ENCODE measurements at places on chromosomes 3 and 15.

DNA sequence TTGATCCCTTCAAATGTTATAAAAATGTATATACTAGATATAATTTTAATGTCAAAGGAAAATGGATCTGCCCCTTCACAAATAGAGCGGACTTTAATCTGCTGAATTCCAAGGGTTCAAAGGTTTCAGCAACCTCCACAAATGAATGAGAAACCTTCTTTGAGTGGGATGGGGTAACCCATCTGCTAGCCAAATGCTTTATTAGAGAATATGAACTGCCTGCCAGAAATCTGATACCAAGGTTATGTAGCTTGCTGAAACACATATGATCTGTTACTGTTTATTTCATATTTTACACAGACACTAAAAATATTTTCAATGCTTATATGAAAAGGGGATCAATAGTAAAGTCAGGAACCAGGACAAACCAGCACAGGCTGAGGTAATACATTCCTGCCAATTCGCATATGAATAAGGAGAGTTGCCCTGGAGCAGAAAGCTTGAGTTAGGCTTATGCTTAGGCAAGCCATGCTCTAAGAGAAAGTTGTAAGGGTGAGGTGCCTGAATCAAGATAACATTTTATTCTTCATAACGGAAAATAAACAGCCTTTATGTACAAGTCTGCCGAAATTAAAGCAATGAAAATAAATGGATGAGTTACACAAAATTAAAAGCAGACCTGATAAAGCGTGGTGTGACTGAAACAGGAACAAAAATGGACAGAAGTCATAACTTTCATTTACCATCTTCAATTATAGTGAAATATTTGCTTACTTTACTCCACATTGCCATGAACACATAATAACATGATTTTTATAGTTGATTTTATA lies 26.5 kb downstream of the PLOD2 start:
- DNase-seq, result no peak

GRCh38 chr15:85723960-85724945 lies 70.5 kb downstream of the KLHL25 start:
- DNase-seq, result no peak

- DNase-seq, result no peak
These were observed 381.5 kb upstream of the DPPA4 start for GRCh38 chr3:109718850-109719249.

GRCh38 chr15:29438703-29439055 lies 169.1 kb upstream of the NSMCE3 start:
- DNase-seq, result no peak

- no peak for DNase-seq
These were observed 65.9 kb upstream of the KLF13 start for GRCh38 chr15:31260646-31261265.

DNA sequence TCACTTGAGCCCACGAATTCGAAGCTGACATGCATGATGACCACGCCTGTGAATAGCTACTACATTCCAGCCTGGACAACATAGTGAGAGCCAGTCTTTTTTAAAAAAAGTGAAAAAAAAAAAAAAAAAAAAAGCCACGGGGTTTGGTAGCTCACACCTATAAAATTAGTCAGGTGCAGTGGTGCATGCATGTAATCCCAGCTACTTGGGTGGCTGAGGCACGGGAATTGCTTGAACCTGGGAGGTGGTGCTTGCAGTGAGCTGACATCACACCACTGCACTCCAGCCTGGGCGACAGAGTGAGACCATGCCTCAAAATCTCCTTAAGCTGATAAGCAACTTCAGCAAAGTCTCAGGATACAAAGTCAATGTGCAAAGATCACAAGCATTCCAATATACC lies 44.4 kb downstream of the CSNK1G1 start:
- no peak for DNase-seq

DNA sequence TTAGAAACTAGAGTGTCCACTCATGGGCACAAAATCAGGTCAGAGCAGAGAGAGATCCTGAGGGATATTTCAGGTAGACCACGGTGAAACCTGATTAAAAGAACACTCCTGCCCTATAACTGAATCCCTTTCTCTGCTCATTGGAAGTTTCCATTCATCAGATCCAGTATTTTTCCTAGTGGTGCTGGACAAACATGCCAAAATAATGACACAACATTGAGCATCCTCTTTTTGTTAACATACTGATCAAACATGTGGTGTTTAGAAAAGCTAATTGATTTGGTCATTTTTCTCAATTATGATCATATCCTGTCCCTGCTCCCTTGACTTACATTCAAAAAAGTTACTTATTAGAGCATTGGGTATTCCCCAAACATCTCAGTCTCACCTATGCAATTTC lies 27.2 kb downstream of the PTX3 start:
- DNase-seq, result no peak

DNA sequence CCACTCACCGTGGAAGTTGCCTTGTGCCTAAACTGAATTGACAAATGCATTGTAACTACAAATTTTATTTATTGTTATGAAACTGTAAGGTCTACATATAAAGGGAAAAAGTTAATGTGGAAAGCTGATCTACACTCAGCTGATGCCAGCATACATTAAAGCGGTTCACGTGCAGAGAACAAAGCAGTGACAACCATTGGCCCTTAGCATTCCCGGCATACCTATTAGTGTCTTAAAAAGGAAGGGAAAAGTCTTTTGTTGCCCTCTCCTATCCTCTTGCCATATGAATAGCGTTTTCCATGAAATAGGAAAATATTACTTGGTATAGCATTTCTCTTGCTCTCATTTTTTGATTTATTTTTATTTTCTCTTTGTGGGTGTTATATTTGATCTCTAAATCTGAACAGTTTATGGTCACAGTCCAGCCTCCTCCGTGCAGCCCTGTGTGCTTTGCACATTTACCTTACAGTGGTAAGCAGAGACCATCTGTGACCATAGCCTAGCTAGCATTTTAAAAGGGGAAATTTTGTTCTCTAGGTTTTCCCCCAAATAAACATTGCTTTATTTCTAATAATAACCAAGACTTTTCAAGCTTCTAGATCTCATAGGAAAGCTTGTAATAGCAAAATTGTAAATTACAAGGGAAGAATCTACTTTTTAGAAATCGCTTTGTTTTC lies 89.7 kb upstream of the CGNL1 start:
- DNase-seq, result no peak

GRCh38 chr15:91620229-91620628 lies 233.3 kb upstream of the SLCO3A1 start:
- DNase-seq, result no peak

DNA sequence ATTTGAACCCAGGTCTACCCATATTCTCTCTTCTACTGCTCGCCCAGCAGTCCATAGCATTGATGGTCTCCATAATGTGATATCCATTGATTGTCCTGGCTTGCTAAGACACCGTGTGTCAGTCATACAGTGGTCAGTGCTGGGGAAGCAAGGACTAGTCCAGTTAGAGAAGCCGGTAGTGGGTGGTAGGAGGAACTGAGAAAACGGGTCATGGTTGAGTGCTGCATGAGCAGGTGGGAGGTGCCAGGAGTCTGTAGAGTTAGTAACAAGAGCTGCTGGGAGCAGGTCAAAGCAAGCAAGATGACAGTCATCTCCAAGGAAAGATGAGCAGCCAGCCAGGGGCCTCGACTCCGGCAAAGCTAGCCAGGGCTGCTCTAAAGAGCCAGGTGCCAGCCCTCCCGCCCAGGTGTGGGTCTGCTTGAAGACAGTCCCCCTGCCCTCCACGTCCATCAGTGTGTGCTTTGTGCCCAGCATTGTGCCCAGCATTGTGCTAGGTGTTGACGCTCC lies 29.5 kb upstream of the USP3 start:
- DNase-seq, result no peak

GRCh38 chr3:127135241-127136023 lies 57.5 kb upstream of the PRR23E start:
- DNase-seq, result peak; percentile 13

DNA sequence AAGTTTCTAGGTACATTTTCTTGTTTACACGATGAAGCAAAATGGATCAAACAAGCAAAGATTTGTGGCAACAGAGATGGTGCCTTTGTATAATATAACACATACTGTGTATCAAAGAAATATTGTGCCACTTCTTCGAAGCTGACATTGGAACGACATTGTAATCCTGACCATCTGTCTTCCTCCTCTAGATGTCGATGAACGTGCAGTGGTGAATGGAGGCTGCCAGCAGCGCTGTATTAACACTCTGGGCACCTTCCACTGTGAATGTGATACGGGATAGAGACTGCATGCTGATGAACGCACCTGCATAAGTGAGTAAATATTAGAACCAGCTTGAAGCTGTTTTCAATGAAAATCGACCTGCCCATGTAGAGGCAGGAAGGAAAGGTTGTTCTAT lies 613.3 kb upstream of the GOLIM4 start:
- DNase-seq, result no peak

DNA sequence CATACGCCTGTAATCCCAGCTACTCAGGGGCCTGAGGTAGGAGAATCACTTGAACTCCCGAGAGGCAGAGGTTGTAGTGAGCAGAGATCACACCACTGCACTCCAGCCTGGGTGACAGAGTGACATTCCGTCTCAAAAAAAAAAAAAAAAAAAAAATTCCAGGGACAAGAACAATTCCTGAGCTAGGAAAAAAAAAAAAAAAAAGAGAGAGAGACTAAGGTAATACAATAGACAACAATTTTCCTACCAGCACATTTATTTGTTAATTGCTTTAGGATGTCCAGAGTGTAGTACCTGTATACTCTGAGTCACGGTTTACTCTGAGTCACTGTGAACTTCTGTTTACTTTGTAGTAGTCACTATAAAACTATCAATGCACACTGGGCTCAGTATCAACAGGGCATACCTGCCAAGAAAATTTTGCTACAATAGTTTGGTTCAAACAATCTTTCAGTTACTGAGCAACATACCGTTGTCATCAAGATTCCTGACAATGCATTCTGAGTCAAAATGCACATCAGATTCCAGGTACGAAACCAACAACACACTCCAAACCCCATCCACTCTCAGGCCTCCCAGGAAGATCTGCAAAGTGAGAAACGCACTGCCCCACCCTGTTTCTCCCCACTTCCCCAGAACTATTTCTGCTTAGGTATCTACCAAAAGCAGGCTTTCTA lies 28.3 kb downstream of the IGF2BP2 start:
- peak; percentile 73 for DNase-seq

DNA sequence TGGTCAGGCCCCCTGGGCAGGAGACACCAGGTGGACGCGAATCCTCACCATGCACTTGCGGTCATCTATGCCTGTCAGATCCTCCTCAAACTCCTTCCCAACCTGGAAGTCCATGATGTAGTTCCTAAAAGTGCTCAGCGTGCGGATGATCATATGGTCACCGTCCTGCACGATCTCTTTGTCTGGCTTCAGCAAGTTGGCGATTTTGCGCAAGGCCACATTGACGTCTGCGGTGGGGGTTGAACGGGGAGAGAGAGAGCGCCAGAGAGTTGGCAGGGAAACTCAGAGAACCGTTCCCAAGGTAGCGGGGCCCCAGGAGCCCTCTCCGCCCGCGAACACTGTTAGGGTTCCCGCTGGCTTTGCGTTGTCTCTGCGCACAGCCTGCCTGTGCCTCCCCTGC lies 809 bp downstream of the RBP1 start:
- peak; percentile 79 for DNase-seq

DNA sequence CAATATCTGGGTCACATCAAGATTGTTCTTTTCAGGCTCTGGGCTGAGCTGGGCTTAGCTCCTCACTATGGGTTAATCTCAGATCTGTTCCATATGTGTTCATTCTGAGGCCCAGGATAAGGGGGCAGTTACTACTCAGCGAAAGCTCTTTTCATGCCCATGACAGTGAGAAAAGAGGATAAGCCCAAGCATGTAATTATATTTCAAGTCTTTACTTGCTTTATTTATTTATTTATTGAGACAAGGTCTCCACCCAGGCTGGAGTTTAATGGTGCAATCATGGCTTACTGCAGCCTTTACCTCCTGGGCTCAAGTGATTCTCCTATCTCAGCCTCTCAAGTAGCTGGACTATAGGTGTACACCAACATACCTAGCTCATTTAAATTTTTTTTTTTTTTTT lies 44.7 kb upstream of the SELENOK start:
- no peak for DNase-seq

DNA sequence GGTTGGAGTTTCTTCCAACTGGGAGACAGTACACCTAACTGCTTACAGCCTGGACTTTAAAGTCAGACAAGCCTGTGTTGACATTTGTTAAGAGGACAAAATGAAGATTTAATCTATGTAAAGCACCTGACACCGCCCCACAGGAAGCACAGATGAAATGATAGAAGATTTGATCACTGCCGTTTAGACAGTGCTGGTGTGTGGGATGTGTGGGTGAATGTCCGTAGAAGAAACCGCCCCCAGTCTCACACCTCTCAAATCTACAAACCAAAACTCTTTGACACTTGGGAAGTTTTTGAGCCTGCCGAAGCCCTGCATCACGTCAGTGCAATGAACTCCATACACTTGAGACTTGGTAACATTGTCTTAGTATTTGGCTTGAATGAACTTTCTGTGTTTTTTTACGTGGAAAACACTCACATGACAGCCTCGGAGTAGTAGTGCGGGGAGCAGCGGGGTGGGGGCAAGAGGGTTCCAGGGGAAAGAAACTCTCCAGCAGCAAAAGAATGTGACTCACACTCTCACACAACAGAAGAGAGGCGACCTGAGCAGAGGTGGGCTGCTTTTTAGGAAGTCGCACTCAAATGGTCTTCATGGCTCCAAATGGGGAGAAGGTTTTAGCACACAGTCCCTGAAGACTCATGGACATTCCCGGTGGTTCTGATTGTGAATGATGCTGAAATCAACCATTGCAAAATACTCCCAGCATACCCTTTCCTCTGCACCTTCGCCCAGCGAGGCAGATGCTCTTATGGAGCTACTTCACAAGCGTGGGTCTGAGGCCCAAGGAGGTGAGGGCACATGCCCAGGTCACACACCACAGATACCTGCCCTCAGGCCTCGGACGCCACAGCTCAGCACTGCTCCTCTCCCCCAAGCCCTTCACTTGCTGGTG lies 79.2 kb downstream of the SRGAP3 start:
- no peak for DNase-seq

DNA sequence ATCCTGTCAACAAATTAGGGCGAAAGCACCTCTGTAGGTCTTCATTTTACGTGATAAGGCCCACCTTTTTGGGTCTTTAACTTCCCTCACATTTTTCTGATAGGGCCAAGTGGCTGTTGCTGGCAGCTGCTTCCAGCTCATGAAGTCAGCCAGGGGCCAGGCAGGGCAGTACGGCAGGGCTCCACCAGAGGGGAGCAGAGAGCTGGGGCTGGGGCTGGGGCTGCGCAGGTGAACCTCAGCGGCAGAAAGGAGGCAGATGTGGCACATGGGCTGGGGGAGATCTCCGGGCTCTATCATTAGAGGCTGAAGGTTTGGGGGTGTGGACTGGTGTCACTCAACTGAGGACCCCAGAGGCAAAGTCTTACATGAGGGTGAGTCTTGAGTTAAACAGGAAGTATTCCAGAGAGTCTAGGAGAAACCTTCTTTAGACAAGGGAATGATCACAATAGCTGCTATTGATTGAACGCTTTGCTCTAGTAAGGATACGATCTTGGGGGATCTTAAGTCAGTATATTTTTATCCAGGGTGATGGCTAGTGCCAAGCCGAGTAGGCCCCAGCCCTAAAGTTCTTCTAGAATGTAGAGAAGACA lies 62.8 kb upstream of the MEX3B start:
- DNase-seq, result peak; percentile 60

DNA sequence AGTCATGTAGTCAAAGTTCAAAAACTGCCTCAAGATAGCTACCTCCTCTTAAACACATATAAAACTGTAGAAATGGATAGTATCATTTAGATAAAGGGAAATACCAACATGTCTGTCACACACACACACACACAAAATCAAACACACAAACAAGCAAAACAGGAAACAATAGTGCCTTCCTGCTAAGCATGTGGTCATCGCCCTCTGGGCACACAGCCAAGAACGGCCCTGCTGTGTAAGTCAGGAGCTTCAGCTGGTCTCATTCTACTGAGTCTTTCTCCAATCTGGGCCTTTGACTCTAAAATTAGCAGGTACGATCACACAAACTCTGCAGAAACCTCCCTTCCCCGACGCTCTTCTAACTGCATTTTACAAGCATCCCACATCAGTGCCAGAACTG lies 272.2 kb upstream of the CHRNA7 start:
- no peak for DNase-seq
